Pancreas (tissue), 10 donors: ENCODE measurements at places on chromosomes 12 and 14. TPM values are rescaled to one million over a fixed set of nuclear protein-coding genes. Genes with fewer than 3 reads are reported as not detected.

NR1H4 gene
- 9.2 TPM for total RNA-seq

CCDC38 gene
- total RNA-seq: not detected

GALNT9 gene
- not detected for total RNA-seq

MYL2 gene
- not detected for total RNA-seq

TBX3 gene
- total RNA-seq: 0.60 TPM

CACNA1C gene
- total RNA-seq: 1.2 TPM

TXNDC16 gene
- 7.4 TPM for total RNA-seq

ABCD2 gene
- total RNA-seq: 0.03 TPM

C3AR1 gene
- total RNA-seq: 0.93 TPM
